Uterine smooth muscle cell (primary cell): ENCODE measurements at places on chromosomes 16 and 17. TPM values are rescaled to one million over a fixed set of nuclear protein-coding genes. Genes with fewer than 3 reads are reported as not detected.

Gene CA4
- total RNA-seq = not detected in 2 replicates

Gene BEAN1
- total RNA-seq = 0.11 and 0.12 TPM in 2 replicates

Gene TEKT1
- not detected in 2 replicates for total RNA-seq

Gene FADS6
- total RNA-seq = not detected in 2 replicates

Gene TRIM72
- under 0.01 TPM in 1 of 2 replicates, not detected in the other for total RNA-seq

Gene KLHL36
- total RNA-seq = 71.5 and 96.2 TPM in 2 replicates

Gene RNF166
- total RNA-seq = 17.5 and 18.6 TPM in 2 replicates
